ENCODE measurements at places on chromosomes 5 and 9. TPM values are rescaled to one million over a fixed set of nuclear protein-coding genes. Genes with fewer than 3 reads are reported as not detected.

The SHROOM1 gene
- 25.6 TPM for total RNA-seq

The DMGDH gene
- total RNA-seq = 0.58 TPM

The TMC1 gene
- not detected for total RNA-seq

The PTTG1 gene
- 215 TPM for total RNA-seq

The LCN12 gene
- total RNA-seq = not detected

The ZNF658 gene
- total RNA-seq = 0.98 TPM

The MAMDC4 gene
- total RNA-seq = 11.0 TPM
